Stimulated activated CD4-positive, alpha-beta T cell treated with anti-CD3 and anti-CD28 coated beads, TNF-alpha, amount 100 ng/mL, for 48 hours (primary cell): ENCODE measurements at places on chromosomes 3 and 15.

GRCh38 chr3:31013843-31014242, 119.4 kb upstream of the GADL1 start:
- DNase-seq: no peak

DNA sequence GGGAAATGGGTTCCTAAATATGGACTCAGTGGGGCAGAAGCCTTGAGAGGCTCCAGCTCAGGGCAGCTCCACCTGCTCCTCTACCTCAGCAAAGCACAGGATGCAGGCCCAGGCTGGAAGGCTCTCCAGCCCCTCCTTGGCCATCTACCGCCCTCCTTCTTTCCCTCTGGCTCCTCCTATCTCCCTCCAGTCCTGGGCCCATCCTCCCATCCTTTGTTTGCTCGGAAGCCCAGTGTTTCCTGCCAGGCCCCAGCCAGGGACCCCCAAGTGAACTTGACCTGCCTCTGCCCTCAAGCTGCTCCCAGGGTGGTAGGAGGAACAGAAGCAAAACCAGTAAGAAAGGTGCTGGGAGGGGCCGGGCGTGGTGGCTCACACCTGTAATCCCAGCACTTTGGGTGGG, 20.1 kb downstream of the MAPKAPK3 start:
- DNase-seq: no peak

DNA sequence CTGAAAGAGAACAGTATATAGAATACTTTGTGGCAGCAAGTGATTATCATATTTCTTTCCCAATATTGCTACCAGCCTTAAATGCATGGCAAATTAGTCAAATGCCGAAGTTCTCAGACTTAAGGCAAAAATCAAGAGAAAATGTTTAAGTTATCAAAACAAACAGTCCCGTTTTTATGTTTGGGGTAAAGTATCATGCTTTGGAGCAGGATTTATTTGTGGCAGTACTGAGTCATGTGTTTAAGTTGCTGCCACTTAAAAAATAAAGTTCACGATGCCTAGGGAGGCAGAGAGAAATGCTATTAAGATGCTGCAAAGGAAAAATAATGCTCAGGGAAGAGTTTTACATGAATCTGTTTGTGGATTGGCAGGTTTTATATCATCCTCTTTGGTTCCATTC, 417.4 kb upstream of the MDFIC2 start:
- DNase-seq: no peak

GRCh38 chr3:33949074-33949473, 150.6 kb downstream of the PDCD6IP start:
- DNase-seq: no peak

DNA sequence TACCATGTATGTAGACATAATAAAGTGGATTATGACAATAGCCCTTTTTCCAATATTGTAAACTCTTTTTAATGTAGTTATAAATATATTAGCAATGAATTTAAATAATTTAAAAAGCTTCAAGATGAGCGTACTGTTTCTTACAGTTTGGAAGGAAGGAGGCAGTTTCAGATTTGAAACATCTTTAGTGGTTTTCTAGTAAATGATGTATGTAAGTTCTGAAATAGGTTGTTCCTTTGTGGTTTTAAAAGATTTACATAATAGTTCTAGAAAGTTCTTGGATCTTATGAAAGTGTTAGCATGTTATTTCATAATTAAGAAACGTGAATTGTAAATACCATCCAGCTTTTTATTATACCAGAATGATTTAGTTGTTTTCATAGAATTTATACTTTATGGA, 16.0 kb downstream of the DNAJC19 start:
- DNase-seq: no peak

GRCh38 chr3:138332472-138333073, 2.9 kb upstream of the NME9 start:
- no peak for DNase-seq

DNA sequence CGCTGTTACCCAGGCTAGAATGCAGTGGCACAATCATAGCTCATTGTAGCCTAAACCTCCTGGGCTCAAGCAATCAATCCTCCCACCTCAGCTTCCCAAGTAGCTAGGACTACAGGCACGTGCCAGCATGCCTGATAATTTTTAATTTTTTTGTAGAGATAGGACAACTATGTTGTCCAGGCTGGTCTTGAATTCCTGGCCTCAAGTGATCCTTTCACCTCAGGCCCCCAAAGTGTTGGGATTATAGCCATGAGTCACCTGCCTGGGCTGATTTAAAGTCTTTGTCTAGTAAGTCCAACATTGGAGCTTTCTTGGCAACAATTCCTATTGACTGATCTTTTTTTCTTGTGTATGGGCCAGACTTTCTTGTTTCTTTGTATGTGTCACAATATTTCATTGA, 28.1 kb downstream of the SPINK8 start:
- no peak for DNase-seq

DNA sequence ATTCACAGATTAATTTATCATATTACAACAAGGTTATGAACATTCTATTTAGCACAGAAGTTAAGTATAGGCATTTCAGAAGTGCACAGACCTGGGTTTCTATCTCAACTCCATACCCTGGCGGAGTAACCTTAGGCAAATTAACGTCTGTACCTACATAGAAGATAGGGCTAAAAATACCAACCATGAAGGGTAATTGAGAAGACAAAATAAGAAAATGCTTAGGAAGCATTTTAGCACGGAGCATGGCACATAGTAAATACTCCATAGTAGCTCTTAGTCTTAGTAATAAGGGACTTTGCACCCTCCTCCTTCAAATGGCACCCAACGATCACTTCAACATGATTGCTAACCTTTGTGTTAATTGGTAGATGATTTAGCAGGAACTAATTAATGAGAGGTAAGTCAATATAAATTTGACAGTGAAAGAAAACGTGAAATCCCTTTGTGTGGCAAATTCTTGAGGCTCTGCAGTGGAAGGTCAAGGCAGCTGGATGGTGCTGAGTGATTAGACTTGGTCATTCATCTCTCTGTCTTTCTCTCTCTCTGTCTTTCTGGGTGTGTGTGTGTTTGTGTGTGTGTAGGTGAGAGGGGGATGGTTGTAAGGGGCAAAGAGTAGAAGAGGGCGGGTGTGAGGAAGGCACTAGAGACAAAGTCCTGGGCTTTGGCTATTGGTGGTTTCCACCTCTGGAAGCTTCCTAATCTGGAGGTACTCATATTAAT, 131.1 kb upstream of the PHLDB2 start:
- no peak for DNase-seq

GRCh38 chr3:156902916-156903315, 76.8 kb downstream of the LEKR1 start:
- no peak for DNase-seq

- no peak for DNase-seq
These were observed 27.9 kb upstream of the SLC6A1 start for GRCh38 chr3:10964537-10965167.

DNA sequence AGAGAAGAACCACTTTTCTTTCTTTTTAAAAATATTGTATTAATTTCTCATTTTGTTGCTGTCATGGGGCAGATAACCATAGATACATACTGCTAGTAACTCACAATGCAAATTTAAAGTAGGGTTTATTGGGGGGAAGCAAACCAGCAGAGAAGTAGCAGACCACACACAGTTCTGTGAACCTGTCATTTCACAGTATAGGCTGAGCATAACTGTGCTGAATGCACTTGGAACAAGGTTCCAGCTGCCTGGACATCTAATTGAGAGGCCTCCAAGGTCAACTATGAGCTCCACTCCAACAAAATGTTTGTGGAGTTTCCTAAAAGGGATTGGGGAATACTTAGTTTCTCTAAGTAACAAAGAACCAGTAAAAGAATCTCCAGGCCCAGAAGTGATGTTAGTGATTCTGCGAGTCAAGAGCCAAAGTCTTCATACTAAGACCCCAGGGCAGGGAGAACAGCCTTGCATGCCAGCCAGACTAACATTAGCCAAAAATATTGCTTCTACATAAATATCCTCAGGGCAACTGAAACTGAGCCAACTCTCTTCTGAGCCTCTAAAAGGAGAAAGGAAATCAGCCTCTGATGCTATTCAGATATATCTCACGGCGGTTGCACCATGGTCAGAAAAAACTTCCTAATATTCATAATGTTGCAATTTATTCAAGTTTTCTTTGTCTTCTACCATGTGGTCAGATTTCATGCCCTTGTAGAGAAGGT, 856.4 kb upstream of the ALCAM start:
- no peak for DNase-seq

GRCh38 chr15:26421065-26421464, 351.8 kb downstream of the GABRB3 start:
- no peak for DNase-seq

GRCh38 chr3:132898141-132898540, 140.1 kb upstream of the TMEM108 start:
- no peak for DNase-seq

- DNase-seq: no peak
These were observed 273.2 kb downstream of the PDZRN3 start for GRCh38 chr3:73351423-73352071.

GRCh38 chr3:177482048-177482691, 284.9 kb upstream of the TBL1XR1 start:
- DNase-seq: no peak

GRCh38 chr15:73873889-73874511, 636 bp downstream of the TBC1D21 start:
- DNase-seq: no peak

DNA sequence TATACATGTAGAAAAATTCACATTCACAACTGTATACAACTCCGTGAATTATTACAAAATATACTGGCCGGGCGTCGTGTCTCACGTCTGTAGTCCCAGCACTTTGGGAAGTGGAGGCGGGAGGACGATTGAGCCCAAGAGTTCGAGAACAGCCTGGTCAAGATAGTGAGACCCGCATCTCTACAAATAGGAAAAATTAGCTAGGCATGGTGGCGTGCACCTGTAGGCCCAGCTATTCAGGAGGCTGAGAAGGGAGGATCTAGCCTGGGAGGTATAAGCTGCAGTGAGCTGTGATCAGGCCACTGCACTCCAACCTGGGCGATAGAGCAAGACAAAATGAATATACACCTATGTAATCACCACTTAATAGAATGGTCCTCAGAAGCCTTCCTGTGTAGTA, 1.3 kb downstream of the RAD51 start:
- no peak for DNase-seq

- DNase-seq: no peak
These were observed 349.3 kb upstream of the THRB start for GRCh38 chr3:24843955-24844354.

- DNase-seq: no peak
These were observed 8.9 kb upstream of the SEMA5B start for GRCh38 chr3:123036352-123037014.

DNA sequence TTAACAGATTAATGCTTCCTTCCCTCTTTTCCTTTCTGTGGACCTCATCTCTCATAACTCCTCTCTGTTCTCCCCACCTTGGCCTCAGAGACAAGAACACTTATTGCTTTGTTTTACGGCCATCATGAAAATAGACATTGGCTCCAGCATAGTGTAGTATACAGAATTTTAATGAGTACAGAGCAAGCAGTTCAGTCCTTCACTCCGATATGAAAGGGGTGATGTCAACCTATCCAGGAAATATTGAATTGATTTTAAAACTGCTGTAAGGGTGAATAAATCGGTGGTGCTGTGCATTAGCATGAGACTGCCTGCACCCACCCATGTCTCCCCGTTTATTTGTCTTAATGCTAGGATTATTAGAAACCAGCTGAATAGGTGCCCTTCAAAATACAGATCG, 490.9 kb upstream of the TBL1XR1 start:
- no peak for DNase-seq

- DNase-seq: no peak
These were observed 175.4 kb upstream of the GBE1 start for GRCh38 chr3:81936817-81937216.

GRCh38 chr3:178255315-178255714, 280.9 kb upstream of the KCNMB2 start:
- DNase-seq: no peak

GRCh38 chr3:60215946-60216345, 1035.3 kb downstream of the FHIT start:
- DNase-seq: no peak

GRCh38 chr3:101379658-101380376, 59.4 kb upstream of the IMPG2 start:
- no peak for DNase-seq

GRCh38 chr3:94009608-94010007, 18.8 kb downstream of the STX19 start:
- DNase-seq: no peak

GRCh38 chr15:62209821-62210220, 44.7 kb upstream of the C2CD4B start:
- no peak for DNase-seq

DNA sequence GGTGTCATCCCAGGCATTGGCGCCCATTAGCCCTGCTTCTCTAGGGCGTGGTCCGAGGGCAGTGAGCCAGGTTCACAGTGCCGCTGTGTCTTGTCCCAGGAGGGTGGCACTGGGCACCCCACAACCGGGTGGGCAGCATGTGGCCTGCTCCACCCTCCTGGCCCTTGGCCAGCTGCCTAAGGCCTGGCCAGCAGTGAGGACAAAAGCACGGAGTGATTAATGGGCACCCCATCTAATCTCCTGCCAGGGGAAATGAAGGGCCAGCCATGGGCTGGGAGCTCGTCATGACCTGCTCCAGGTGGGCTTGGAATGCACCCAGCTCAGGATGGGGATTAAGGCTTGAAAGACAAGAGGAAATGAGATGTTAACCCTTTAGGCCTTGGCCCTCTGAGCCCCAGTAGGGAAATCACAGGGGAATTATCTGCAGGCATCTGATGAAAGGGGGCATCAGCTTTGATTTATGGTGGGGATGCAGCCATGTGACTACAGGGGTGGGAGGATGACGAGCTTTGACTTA, 5.2 kb downstream of the THSD4 start:
- no peak for DNase-seq

DNA sequence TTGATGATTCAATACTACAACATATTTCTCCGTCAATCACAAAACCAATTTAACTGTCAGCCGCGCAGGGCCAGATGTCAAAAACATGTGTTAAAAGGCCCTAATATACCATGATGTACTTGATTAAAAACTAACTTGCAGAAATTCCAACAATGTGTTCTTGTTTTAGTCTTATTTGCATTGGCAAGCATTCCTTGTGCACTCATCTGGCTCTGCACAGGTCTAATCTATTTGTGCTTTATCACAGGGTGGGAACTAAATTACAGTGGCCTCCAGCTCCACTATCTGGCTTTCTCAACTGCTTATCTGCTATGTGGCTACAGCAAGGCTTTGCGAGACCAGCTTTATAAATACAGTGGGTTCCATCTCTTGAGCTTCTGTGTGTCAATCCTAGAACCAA, 455.5 kb downstream of the ERC2 start:
- DNase-seq: no peak

- no peak for DNase-seq
These were observed 22.1 kb upstream of the MGLL start for GRCh38 chr3:127844326-127844942.

DNA sequence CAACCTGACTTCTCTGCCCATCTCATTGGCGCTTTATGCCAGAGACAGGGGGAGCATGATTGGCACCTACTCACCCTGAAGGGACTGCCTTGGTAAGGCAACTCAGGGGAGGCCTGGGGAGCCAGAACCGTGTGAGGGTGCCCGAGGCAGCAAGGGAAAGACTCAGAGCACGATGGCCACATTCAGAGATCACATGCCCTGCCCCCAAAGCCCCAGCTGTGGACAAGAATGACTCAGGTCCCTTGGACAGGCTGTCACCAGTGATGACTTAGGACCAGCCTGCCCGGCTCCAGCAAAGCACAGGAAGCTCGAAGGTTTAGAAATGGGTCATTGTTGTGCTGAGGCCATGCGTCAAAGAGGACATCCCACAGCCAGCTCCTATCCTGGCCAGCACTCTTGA, 49.1 kb upstream of the LIMD1 start:
- DNase-seq: no peak
